ENCODE measurements at places on chromosomes 12 and 14. TPM values are rescaled to one million over a fixed set of nuclear protein-coding genes. Genes with fewer than 3 reads are reported as not detected.

The ENDOU gene
- not detected for total RNA-seq

The PRH2 gene
- not detected for total RNA-seq

The HOXC4 gene
- 0.83 TPM for total RNA-seq

The PROX2 gene
- not detected for total RNA-seq

The SERPINA6 gene
- total RNA-seq, result not detected

The COX6A1 gene
- 422 TPM for total RNA-seq

The ADGRD1 gene
- total RNA-seq, result not detected

The SDR9C7 gene
- total RNA-seq, result not detected

The GPHN gene
- total RNA-seq, result 10.8 TPM

The RNASE3 gene
- not detected for total RNA-seq

The OASL gene
- total RNA-seq, result 0.50 TPM

The SGPP1 gene
- 55.2 TPM for total RNA-seq

The RND1 gene
- 0.17 TPM for total RNA-seq

The GLT8D2 gene
- 20.0 TPM for total RNA-seq

The TMTC1 gene
- total RNA-seq, result 40.6 TPM

The C1QL4 gene
- total RNA-seq, result not detected
